ENCODE measurements at places on chromosomes 1 and 21.

GRCh38 chr1:207962716-207963426 lies 51.9 kb upstream of the CD34 start:
- no peak for DNase-seq

GRCh38 chr1:65459397-65459768 lies 38.9 kb downstream of the LEPR start:
- DNase-seq = no peak

DNA sequence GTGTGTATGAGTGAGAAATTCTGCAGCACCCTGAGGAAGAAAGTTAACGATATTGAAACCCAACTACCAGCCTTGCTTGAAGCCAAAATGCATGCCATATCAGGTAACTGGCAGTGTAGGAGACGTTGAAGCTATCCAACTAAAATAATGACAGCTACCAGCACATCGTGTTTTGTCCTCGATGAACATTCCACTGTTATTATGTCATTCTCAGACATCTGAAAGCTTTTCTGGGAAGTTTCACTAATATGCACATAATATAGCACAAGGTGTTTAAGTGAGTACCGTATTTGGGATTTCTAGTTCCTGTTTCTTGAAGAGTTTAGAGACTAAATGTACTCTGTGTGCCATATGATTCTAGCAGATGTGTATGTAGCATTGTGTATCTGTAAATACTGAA lies 173.5 kb downstream of the DISC1 start:
- DNase-seq = no peak

- no peak for DNase-seq
Measured at GRCh38 chr1:230824551-230824918, 43.8 kb downstream of the C1orf198 start.

- no peak for DNase-seq
Measured at GRCh38 chr1:151159373-151159772, 2.9 kb downstream of the TNFAIP8L2 start.

DNA sequence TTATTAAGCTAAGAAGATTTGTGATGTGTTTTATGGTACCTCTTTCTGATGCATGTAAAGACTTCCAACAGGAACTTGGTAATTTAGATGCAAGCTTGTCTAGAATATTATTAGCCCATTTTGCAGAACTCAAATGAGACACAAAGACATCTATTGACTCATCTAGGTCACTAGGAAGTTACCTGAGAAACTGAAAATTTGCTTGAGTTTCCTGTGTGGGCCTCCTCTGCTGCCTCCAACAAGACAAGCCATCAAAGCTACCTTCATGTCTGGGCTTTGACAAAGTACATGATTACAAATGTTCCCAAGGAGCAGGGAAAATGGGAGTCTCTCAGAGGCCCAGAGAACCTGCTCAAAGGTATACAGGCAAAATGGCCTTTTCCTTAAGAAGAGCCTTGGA lies 5.6 kb downstream of the RUNX1 start:
- DNase-seq = no peak

Measured in stimulated activated CD4-positive, alpha-beta T cell treated with anti-CD3 and anti-CD28 coated beads, Interleukin-15, amount 100 ng/mL, for 1 hour (primary cell).